ENCODE measurements at places on chromosomes 2 and 18.

- no peak for DNase-seq
Measured at GRCh38 chr18:78945628-78946027, 34.0 kb upstream of the SALL3 start.

DNA sequence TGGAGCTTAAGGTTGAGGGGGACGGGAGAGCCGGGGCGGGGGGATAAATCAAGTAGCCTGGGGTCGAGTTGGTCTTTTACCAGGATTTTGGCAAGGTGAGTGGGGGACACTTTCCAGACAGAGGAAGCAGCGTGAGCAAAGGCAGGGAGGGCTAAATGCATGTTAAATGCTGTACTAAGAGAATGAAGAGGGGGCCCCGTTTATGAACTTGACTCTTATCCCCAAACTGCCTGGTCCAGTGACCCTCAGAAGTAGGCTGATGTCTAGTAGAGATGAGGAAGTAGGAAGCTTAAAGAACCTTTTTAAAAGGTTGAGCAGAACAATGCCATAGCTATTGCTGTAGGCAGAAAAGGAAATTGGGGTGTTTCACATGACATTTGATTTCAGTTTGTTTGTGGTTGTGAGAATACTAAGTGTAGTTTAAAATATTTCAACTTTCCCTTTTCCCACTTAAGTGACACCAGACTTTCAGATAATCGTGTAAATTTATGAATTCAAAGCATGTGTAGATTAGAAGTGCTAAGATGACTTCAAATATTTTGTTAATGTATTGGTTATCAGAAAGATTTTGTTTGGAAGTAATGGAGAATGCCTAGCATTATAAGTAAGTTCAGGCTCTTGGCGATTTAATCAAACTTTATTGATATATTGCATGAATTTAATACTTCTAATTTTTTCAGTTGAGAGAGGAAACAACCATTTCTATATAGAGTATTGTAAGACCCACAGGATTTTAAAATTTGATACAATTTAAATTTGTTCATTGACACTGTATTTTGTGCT, 1.8 kb downstream of the REL start:
- DNase-seq: no peak

GRCh38 chr2:219000569-219000960, 7.3 kb upstream of the CRYBA2 start:
- DNase-seq: no peak

DNA sequence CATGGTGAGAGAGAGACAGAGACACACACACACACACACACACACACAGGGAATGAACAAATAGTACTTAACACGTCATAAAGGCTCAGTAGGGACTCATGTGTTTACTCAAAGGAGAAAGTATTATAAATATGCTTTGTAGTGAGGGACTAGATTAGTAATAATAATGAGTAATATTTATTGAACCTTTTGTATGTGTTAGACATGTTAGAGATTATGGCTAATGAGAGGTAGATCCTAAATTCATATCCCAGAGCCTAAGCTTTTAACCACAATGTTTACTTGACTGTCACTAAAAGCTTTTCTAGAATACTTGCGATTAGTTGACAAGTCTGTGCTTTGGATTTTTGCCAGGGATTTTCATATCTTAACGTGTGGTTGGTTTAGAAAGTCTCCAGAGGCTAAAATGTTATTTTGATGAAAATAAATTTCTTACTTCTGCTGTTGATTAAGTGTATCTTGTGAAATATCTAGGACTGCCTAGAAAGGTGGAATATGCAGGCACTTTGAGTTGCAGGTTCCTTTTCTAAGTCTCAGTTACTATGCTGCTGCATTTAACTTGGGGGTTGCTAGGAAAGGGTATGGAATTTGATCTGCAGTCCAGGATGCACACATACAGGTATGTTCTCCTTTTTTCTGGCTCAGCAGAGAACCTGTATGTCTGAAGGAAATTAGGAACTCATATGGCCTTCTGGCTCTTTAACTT, 64.5 kb downstream of the UBR3 start:
- DNase-seq: no peak

- no peak for DNase-seq
Measured at GRCh38 chr2:55482186-55482884, 37.2 kb upstream of the CFAP36 start.

DNA sequence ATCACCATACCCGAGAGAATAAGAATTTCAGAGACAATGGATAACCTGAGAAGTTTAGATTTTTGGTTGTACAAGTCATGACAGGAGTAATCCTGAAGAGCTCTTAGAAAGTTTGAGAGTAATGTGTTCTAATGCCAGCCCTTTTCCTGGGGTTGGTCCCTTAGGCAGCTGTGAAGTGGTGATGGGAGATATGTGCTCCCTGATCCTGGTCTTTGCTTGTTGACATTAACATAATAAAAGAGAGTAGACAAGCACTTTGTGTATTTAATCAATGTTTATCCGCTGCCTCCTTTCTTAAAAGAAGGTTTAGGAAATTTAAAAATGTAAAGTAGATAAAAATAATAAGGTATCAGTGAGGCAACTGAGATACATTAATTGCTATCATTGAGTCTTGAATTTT, 13.8 kb upstream of the DSC3 start:
- DNase-seq: no peak

DNA sequence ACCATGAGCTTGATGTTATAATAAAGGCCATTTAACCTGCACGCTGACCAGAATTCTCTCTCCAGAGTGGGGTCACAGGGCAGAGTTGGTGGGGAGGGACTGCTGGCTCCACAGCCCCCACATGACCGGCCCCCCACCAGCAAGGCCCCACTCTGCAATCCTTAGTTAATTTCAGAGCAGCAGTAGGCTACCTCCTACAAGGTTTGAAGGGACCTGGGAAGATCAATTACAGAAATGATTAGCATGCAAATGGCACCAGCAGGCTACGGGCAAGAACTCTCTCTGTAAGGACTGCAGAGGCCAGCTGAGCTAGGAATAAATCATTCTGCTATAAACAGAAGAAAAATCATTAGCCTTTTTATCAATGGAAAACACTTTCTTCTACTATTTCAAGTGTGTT, 135.3 kb downstream of the C1D start:
- DNase-seq: no peak

DNA sequence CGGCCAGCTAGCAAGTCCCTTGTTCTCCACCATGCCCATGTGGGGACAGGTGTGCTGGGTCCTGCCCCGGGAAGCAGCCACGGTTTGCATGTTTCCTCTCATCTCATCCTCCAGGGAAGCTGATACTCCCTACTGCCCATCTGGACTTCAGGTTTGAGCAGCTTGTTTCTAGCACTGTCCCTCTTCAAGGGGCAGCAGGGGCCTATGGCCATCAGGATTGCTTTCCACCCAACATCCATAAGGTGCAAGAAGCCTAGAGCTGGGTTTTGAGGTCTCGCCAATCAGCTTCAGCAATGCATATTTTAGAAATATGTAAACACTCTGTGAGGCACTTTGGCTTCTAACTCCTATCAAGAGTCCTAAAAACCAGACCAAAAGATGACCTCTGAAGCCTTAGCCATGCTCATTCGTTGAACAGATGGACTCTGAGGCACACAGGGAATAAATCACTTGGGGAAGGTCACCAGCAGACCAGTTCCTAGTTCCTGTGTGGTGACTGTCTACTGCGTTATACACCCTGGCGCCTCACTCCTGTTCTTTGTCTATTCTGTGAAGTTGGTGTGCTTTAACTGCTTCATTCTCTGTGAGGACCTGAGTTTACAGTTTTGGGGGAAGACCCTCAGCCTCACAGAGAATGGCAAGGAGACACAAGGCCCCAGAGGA, 192.6 kb upstream of the TWIST2 start:
- no peak for DNase-seq

GRCh38 chr2:158659483-158659882, 135.6 kb upstream of the DAPL1 start:
- DNase-seq: no peak

- DNase-seq: no peak
Measured at GRCh38 chr2:158761621-158762020, 33.5 kb upstream of the DAPL1 start.

DNA sequence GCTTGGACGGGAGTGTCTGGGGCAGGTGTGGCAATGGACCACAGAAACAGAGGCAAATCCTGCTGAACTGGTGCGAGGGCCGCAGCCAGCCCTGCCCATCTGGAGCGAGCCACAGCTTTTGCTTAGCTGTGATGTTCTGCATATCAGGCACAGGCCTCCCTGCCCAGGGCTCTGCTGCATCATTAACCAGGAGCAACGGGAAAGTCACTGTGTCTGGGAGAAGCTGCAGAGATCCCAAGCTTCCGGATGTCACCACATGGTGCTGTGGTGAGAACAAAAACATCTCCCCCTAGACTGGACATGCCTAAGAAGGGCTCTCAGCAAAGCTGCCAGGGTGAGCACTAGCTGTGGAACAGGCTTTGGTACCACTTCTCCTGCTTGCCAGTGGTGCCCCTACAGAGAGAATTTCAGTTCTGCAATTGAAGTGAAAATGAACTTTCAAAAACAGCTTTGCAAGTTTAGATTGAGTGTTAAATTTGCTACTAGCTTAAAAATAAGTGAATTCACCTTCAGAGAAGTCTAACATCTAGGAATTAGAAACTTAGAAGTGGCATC, 172.9 kb upstream of the MYT1L start:
- DNase-seq: no peak
